ENCODE measurements at places on chromosomes 11 and 22. TPM values are rescaled to one million over a fixed set of nuclear protein-coding genes. Genes with fewer than 3 reads are reported as not detected.

- no peak for DNase-seq
Observed at GRCh38 chr11:44248109-44248508, 61.8 kb downstream of the ALX4 start.

- DNase-seq: no peak
Observed at GRCh38 chr22:21710156-21710555, 25.4 kb downstream of the YPEL1 start.

DNA sequence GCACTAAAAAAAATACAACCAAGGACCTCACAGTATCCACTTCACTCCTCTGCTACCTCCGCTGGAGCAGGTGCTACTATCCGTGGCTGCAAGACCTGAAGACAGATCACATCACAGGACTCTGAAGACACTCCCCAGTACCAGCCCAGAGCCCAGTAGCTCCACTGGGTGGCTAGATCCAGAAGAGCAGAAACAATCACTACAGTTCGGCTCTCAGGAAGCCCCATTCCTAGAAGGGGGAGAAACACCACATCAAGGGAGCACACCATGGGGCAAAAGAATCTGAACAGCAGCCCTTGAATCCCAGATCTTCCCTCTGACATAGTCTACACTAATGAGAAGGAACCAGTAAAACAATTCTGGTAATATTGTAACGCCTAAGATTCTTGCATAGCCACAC, 494.0 kb upstream of the FAT3 start:
- DNase-seq: no peak

GRCh38 chr11:11454671-11455223, 101.7 kb upstream of the CSNK2A3 start:
- no peak for DNase-seq

GRCh38 chr11:59182457-59183151, 10.7 kb downstream of the DTX4 start:
- no peak for DNase-seq

Gene RPLP2
- 519 TPM for total RNA-seq

GRCh38 chr11:111582163-111582562, 20.1 kb upstream of the SIK2 start:
- DNase-seq: no peak

GRCh38 chr11:96084610-96085318, 160.9 kb upstream of the MTMR2 start:
- no peak for DNase-seq

DNA sequence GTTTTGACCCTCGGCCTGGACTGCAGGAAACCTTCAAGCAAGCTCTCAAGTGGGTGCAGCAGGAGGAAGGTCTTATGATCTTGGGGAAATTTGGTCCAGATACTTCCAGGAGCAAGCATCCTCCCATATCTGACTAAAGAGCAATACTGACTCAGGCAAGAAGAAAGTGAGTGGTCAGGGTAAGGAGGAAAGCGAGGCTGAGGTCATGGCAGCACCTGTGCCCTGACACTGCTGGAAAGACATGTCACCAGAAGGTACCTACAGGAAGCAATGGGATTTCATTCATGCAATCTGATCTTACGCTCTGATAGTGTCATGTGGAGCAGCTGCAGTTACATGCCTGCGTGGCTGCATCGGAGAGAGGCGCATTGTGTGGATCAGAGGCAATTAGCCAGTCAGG, 6.5 kb upstream of the TOP3B start:
- DNase-seq: no peak

- no peak for DNase-seq
Observed at GRCh38 chr11:71300187-71300586, 47.8 kb upstream of the SHANK2 start.

Gene ADORA2A
- total RNA-seq: 2.0 TPM

Gene RIMBP3C
- total RNA-seq: not detected
